ENCODE measurements at places on chromosomes 1 and 21.

DNA sequence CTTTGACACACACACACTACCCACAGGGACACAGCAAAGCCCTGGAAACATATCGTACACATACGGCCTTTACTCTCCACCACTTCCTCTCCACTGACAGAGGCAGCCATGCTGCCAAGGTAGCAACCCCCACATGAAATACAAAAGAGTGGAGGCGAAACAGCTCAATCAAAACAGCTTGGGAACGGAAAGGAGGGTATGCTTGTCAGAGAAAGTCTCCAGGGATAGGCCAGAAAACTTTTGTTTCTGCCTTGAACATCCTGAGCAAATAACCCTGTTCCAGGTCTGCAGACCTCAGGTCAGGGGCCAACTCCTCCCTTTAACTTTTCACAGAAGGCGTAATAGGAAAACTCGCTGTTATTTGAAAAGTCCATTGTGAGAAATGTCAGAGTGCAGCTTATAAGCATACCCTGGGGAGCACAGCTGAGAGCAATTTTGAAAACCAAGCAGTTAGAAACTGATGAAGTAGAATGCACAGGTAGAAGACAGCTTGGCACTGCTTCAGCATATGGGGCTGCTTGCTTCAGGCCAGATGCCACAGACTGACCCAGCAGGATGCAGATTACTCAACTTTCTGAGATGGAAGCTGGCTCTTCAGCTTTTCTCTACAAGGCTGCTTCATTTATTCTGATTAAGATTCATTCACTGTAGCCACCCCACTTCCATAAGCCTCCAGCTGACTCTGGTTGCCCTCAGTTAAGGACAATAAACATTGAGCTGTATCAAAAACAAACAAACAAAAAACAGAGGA, 18.0 kb downstream of the KIAA0319L start:
- no peak for DNase-seq

DNA sequence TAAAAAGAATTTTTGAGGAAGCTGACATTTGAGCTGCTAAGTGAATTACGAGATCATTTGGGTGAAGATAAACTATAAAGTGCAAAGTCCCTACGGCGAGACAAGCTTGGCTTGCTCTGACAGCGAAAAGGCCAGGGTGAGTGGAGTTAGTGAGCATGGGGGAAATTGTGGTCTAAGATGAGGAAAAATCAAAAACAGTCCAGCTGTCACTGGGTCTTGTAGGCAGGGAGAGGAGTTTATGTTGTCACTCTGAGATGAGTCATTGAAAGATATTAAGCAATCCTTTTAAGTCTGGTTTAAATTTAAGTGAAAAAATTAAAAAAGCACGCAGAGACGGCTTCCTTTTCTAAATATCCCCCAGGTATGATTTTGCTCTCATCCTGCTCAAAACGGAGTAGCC, 601.9 kb downstream of the MRPL39 start:
- peak; percentile 56 for DNase-seq

GRCh38 chr1:154788886-154789285, 81.2 kb downstream of the KCNN3 start:
- DNase-seq, result no peak

DNA sequence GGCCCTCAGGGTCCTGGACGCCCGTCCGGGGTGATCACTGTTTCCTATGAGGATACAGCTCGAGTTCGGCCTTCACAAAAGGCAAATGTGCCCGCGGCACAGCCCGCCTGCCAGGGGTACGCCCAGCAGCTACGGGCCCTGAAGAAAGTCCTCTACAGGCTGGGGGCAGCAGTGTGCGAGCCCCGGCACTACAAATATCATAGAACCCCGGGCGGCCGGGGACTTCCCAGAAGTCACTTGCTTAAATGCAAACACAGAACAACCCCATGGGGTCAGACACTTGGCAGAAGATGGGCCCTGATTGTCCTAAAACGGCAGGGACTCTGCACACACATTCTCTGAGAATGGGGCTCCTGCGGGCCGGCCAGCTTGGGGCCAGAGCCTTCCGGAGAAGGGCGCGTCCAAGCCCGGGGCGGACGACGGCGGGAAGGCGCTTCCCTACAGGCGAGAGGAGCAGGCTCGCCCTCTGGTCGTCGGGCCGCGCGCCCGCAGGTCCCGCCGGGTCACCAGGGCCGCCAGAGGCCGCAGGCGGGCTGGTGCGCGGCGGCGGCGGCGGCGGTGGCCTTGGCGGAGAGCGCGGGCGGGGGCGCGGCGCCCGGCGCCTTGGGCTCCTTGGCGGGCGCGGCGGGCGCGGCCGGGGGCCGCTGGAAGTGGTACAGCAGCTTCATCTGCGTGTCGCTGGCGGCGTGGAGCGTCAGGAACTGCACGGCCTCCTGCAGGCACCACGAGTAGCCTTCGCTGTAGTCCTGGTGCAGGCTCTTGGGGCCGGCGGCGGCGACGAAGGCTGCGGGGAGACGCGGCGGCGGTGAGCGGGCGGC, 888 bp downstream of the HES5 start:
- DNase-seq, result peak; percentile 62

GRCh38 chr1:20083178-20083944, 13.4 kb downstream of the PLA2G5 start:
- DNase-seq, result no peak

GRCh38 chr1:222656391-222657155, 38.7 kb downstream of the MIA3 start:
- peak; percentile 43 for DNase-seq

DNA sequence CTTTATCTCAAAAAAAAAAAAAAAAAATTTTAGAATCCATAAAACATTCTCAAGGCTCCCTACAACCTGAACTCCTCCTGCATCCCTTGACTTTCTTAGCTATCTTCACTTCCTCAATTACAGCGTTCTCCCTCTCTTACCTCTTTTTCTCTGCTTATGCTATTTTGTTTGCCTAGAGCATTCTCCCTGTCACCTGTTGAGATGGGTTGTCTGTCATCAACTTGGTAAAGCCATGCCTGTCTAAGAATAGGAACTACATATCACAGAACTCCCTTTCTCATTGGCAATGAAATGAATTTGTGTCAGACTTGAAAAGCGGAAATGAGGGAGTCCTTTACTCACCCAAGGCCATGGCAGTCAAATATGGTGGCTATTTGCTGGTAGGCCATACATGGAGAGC, 129.6 kb upstream of the CACHD1 start:
- no peak for DNase-seq

GRCh38 chr1:31105646-31106045, 40.1 kb upstream of the PUM1 start:
- DNase-seq, result no peak

DNA sequence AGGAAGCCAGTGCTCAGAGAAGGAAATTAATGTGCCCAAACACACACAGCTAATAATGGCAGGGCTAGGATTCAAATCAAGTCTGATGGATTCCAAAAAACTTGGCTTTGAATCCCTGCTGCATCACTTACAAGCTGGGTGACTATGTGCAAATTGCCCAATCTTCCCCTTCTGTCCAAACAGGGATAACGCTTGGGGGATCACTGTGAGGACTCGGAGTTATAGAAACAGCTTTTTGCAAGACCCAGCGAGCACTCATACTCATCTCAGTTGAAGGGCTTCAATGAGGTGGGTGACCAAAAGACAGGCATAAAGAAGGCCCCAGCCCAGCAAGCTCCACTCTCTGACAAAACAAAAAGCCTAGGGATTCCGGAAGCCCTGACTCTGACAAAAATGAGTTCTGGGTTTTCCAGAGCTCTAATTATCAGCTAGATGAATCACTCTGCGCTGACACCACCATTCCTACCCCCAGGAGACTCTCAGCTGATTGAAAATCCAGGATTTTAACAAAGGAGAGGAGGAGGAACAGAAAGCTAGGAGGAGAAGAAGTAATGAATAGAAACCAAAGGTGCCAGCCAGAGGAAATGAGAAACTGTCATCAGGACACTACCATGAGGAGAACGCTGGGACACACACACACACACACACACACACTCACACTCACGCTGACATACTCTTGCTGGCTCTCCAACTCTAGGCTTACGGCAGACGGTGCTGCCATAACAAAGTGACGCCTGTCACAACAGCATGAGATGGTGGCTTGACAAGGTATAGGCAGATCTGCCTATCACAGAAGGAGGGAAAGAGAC, 1.6 kb upstream of the STK40 start:
- DNase-seq, result peak; percentile 96

DNA sequence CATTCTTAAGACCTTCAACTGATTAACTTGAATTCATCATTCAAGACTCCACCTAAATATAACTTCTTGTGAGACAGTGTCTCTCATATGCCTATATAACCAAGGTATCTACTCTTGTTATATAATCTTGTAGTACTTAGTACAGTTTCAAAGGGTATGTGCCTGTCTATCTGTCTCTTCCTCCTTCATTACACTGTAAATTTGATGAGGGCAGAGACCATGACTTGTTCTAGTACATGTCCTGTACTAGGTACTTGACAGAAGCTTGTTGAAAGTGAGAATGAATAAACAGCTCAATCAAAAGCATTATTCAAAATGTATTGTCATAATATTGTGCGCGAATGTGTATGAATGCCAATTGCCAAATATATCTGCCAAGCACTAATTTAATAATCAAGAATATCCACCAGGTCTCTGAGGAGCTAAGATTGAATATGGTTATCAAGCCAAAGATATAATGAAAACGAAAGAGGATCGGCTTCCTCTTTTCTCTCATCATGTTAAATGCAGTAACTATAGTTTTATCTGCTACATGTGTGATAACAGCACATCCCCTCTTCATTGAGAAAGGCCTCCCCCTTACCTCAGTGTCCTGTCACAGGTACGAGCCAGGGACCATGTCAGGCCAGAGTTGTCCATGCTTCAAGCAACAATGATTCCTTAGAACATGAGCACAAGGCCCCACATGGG, 117.3 kb downstream of the UCHL5 start:
- peak; percentile 16 for DNase-seq

DNA sequence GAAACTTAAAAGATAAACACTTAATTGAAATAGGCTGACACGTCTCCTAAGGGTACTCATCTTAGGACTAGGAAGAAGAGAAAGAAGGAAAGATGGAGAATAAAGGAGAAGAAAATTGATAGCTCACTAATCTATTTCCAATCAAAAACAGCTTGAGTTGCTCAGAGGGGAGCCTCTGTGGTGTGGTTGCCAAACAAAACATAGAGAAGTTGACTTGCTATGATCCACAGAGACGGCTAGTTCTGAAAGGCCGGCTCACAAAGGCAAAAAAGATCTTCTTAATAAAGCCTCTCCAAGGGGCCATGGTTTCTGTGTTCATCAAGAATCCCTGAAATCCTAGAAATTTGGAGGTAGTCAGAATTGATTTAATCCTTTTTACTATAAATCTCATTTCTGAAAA, 644.1 kb downstream of the LMO4 start:
- no peak for DNase-seq

DNA sequence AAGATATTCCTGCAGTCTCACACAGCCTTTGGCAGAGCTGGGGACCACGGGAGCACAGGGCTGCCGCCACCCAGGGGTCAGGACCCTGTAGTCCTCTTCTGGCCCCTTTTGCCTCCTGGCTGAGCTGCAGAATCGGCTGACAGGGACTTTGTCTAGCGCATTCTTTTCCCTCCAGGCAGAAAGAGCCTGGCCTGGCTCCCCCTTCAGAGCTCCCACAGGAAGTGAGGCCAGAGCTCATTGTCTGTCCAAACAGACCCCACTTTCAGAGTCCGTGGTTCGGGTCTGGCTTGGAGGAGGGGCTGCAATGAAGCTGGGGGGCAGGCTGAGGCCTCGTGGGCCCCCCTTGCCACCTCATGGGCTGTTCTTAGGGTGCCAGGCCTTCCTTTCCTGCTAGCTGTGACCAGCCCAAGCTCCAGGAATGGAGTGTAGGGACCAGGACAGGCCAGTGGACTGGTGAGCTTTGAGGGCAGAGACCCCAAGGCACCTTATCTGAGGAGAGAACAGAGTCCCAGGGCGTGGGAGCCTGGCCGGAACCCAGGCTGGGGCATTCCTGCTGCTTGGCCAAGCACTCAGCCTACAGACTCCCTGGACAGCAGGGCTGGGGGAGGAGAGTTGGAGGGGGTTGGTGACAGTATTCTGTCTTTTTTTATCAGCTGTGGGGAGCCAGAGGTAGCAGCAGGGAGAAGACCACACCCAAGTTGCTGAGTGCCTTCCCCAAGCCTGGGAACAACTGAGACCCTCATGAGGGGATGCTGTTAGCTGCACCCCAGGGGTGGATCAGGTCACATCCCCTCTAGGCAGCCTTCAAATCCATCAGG, 4.7 kb downstream of the CELSR2 start:
- DNase-seq, result no peak

DNA sequence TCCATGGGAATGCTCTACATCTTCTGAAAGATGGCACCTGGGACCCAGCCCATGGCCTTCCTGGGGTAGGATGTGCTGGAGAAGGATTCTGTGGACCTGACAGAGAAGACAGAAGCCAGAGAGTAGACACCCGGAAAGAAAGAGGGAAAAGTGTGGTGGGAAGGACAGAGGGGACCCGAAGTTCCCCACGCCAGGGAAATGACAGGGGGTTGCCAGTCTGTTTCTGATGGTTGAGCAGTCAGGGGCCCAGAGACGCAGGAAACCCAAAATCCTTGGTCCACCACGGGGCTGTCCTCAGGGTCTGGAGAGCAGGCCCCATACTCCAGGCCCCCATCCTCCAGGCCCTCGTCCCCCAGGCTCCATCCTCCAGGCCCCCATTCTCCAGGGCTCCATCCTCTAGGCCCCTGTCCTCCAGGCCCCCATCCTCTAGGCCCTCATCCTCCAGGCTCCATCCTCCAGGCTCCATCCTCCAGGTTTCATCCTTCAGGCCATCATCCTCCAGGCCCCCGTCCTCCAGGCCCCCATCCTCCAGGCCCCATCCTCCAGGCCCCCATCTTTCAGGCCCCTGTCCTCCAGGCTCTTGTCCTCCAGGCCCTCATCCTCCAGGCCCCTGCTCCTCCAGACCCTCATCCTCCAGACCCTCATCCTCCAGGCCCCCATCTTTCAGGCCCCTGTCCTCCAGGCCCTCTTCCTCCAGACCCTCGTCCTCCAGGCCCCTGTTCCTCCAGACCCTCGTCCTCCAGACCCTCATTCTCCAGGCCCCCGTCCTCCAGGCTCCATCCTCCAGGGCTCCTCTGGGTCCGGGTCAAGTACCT, 1.0 kb upstream of the TFF2 start:
- DNase-seq, result no peak

DNA sequence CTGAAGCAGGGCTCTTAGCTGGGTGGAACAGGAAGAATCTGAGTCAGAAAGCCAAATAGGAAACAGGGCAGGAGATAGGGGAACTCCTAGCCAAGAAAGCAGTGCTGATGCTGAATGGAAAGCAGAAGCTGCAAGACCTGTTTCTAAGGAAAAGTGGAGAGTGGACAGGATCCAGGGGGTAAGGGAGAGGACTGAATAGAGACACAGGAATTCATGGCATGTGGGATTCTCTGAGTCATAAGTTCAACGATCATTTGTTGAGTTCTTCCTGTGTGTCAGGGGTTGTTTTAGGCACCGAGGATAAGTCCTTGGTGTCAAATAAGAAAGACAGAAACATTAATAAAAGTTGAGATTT, 153.8 kb upstream of the FGGY start:
- peak; percentile 85 for DNase-seq

- DNase-seq, result peak; percentile 84
Measured at GRCh38 chr1:154353460-154353904, 28.2 kb downstream of the ATP8B2 start.

All from suppressor macrophage treated with lipopolysaccharide for 1 hour (primary cell).